NCI-H1436 (cell line): ENCODE measurements at places on chromosomes 12 and 14.

- DNase-seq, result no peak
These were observed 705.6 kb upstream of the FOXG1 start for GRCh38 chr14:28061006-28061405.

DNA sequence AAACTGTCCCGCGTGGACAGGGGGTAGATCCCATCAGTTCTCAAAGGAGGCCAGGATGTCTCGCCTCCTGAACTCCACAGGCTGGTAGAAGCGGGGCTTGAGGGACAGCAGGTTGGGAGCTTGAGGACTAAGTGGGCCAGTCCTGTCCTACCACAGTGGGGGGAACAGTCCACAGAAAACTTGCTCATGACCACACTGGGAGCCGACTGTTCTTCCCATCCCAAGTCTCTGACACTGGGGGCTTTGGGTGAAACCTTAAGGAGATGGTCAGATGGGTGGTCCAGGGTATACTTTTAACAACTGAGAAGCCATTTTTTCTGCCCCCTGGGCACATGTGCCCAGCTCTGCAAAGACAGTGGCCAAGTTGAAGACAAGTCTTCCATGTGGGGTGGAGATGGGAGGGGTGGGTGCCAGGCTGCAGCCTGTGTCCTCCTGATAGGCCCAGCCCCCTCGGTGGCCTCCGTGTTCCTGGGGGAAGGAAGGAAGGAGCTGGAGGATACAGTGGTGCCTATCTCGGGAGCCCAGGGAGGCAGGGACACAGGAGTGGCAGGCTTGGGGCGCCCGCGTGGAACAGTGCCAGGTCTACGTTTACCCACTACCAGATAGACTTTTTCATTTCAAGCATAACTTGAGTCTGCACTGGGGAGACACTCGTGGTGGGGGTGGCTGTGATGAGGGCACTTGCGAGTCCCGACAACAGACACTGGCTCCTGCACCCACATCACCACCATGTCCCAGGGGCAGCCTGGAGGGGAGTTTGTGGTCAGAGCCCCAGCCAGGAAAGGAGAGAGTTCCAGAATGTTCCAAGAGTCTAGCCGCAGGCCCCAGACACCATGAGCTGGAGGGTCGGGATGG, 14.7 kb downstream of the RHOF start:
- DNase-seq, result no peak

DNA sequence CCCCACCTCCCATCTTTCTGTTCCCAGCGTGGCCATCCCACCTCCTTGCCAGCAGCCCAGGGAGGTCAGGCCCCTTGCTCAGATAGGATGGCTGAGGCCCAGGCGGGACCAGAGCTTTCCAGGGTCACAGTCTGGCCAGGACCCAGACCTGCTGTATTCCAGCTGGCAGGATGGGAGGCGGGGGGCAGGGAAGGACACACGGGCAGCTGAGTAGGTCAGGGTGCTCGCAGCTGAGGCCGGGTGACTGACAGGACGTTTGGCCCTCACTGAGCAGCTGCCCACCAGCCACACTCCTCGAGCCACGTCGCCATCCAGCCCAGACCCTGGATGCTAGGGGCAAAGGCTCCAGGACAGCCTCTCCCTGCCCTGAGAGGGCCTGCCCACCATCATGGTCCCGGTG, 4.0 kb downstream of the NUDT14 start:
- no peak for DNase-seq

DNA sequence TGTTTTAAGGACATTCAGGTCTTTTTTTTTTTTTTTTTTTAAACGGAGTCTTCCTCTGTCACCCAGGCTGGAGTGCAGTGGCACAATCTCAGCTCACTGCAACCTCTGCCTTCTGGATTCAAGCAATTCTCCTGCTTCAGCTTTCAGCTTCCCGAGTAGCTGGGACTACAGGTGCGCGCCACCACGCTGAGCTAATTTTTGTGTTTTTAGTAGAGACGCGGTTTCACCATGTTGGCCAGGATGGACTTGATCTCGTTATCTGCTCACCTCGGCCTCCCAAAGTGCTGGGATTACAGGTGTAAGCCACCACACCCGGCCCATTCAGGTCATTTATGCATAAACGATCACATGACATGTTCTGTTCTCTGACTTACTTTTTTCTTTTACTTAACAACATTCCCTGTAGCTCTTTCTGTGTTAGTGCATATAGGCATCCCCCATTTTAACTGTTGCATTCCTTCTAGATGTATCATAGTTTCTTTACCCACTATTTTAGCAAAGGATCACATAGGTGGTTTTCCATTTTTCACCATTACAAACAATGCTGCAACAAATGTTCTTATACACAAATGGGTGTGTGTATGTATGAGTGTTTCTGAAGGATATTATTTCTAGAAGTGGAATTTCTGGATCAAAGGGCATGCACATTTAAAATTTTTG, 74.2 kb downstream of the ARF6 start:
- no peak for DNase-seq

GRCh38 chr12:38144049-38144448, 172.5 kb upstream of the ALG10B start:
- no peak for DNase-seq
